Activated T-cell treated with anti-CD3 and anti-CD28 coated beads for 48 hours (primary cell): ENCODE measurements at places on chromosomes 5 and 9.
A peak's percentile ranks its signal among the peaks of the same experiment; 100 is the strongest.

DNA sequence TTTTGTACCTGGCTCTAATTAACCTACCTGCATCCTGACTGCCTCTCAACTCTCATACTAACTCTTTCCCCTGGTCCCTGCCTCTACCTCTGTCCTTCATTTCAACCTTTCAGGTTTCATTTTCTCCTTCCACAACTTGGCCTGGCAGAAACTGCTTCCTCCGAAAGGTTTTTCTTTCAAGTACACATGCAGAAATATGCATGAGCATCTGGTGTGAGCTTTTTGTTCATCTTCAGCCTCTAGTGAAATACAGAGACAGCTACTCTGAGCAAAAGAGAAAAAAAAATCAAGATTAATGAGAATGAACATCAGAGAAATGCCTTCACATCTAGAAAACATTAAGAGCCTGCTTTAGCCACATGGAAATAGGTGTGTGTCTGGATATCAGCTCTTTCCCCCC, 297.9 kb upstream of the PCSK5 start:
- no peak for DNase-seq

- DNase-seq = no peak
Observed at GRCh38 chr9:87434366-87434765, 63.3 kb upstream of the DAPK1 start.

DNA sequence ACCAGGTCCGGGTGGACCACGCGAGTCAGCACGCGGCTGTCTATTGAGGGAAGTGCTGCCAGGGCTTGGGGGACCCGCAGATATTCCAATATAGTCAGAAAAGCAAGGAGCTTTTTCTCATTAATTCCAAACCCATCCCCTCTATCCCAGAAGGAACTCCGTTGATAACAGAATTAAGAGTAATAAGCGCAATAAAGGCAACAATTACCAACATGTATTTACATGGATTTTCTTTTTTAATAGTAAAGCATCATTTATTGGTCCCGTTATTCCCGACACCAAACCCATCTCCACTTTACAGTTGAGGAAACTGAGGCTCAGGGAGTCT, 7.7 kb downstream of the PHF19 start:
- no peak for DNase-seq

GRCh38 chr5:168312606-168313295, 21.3 kb downstream of the WWC1 start:
- no peak for DNase-seq

DNA sequence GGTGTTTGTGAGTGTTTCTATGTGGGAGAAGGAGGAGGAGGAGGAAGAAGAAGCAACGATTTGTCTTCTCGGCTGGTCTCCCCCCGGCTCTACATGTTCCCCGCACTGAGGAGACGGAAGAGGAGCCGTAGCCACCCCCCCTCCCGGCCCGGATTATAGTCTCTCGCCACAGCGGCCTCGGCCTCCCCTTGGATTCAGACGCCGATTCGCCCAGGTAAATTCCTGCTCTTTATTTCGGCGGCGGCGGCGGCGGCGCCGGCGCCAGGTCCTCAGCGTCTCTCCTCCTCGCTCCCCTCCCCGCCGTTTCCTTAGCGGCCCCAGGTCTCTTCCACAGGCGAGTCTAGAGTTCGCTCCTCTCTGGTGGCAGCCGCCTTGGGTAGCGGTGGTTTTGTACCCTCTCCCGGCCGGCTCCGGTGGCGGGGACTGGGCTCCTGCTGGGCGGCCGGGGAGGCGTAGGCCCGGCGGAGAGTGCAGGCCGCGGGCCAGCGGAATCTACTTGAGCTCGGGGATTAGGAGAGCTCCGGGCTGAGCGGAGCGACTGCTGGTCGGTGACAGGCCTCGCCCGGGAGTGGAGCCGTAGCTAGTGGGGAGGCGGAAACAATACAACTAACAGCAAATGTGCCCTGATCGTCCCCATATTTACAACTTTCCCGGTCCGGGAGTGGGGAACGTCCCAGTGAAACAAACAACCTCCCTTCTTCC, 547 bp downstream of the NIPBL start:
- DNase-seq = peak; percentile 48

DNA sequence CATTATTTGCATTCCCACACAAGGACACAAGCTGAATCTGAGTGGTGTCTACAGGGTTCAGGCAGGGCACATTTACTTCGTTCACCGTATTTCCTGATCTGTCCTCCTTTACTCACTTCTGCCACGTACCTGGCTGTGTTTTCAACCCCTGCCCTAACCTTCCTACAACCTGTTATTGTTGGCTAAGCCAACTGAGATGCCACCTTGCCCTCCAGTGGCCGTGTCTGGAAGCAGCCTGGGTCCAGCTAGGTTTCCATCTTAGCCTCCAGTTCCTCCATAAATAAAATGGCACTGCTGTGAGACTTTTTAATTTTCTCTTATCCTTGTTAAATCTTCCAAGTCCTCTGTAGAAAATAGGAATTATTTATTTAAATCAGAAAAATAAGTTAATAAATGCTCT, 64.8 kb downstream of the ATP10B start:
- peak; percentile 2 for DNase-seq

DNA sequence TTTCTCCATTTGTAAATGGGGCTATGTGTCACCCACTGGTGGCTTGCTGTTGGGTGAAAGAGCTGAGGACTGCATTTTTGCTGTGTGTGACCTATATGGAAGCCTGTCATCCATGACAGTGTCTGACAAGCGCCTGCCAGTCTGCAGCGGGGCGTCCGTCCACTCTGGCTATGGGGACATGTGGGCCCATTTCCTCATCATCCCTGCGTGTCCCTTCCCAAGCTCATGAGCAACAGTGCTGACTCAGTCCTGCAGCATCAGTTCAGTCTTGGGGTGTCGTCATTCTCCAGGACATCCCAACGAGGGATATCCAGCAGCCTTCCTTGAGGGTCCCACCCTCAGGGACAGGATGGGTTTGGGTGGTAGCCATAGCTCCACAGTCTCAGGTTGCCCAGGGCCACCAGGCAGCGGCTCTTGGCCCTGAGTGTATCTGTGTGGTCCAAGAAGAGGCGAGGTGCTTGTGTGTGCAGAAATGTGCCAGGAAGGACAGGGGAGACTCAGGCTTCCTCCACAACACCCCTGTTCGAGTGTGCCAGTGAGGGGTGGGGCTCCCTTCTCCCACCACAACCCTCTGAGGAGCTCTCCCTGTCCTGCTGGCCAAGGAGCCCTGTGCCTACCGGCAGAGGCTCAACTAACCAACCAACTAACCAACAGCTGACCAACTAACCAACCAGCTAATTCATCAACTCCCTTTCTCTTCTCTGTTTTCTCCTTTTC, 2.1 kb downstream of the FGD3 start:
- DNase-seq = no peak

- DNase-seq = no peak
Observed at GRCh38 chr9:106878934-106879333, 16.0 kb downstream of the ZNF462 start.

GRCh38 chr5:96942911-96943310, 7.0 kb downstream of the LNPEP start:
- DNase-seq = no peak

DNA sequence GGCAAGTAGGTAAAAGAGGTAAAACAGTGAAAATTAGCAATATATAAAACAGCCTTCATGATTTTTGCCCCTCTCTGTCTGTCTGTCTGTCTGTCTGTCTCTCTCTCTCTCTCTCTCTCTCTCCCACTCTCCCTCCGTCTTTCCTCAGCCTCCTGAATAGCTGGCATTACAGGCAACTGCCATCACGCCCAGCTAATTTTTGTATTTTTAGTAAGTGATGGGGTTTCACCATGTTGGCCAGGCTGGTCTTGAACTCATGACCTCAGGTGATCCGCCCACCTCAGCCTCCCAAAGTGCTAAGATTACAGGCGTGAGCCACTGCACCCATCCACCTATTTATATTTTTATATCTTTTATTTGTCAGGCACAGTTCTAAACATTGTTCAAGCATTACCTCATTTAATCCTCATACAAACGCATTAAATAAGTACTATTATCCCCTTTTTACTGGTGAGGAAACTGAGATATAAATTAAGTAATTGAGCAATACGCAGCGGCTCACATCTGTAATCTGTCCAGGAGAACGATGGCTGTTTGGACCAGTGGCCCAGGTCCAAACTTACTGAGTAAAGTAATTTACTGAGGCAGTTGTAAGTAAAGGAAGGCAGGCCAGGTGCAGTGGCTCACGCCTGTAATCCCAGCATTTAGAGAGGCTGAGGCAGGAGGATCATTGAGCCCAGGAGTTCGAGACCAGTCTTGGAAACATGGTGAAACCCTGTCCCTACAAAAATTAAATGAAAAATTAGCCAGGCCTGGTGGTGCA, 60.9 kb downstream of the UBE2R2 start:
- no peak for DNase-seq

GRCh38 chr5:116763987-116764866, 189.6 kb upstream of the SEMA6A start:
- DNase-seq = no peak

DNA sequence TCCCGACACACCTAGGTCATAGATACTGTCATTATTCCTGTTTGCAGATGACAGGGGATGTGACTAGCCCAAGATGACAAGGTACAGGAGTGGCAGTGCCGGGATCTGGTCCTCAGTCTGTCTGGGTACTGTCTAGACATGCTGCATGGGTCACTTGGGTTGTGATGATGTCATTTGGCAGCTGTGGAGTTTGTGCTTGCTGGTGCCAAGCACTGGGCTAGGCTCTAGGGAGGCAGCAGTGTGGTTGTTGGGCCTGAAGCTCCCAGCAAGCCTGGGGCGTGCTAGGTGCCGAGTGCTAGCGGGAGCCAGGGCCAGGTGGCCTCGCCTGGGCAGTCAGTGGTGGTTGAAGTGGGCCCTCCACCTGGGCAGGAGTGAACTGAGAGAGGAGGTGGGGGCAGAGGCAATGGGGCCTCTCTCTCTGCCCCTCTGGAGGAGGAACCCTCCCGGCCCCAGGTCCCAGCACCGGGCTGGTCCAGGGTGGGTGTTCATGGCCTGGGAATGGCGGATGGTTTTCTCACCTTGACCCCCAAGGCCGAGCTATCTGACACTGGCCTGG, 8.8 kb upstream of the ASB6 start:
- no peak for DNase-seq

GRCh38 chr9:123893831-123894460, 36.0 kb downstream of the DENND1A start:
- DNase-seq = no peak

DNA sequence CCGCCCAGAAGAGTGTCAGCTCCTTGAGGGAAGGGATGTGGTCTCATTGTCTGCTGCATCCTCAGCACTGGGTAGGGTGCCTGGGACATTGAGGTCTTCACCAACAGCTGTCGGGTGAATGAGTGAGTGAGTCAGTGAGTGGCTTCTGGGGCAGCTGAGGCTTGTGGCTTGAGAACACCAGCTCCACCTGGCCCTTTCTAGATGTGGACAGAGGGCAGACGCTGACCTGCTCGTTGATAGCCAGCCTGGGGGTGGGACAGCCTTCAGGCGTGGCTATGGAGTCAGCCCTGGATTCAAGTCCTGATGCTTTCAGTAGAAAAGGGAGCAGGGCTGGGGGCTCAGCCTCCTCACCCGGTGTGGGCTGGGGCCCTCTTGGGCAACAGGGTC, 215.1 kb downstream of the C9orf50 start:
- no peak for DNase-seq

DNA sequence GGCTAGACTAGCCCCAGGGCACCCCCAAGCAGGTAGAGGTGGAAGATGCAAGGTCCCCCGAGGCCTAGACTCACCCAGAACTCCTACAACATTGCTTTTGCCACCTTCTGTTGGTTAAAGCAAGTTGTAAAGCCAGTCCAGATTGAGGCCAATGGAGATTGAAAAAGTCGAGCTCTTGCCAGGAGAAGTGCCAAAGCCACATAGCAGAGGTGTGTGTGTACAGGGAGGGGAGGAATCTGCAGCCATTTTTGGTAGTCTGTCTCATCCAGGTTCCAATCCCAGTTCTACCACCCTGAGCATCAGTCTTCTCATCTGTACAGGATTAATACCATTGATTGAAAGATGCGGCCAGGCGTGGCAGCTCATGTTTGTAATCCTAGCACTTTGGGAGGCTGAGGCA, 12.3 kb upstream of the URM1 start:
- DNase-seq = no peak

DNA sequence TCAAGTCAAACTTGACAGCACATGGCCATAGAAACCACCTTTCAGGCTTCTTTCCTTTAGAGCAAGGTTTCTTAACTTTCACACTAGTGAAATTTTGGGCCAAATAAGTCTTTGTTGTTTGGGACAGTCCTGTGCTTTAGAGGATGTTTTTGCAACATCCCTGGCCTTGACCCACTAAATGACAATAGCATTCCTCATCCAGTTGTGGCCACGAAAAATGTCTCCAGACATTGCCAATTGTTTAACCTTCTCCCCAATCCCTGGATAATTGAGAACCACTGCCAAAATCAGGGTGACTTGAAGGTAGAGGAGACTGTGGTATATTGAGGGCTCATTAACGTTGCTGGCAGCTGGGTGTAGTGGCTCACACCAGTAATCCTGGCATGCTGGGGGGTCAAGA, 72.0 kb downstream of the ALDH1A1 start:
- no peak for DNase-seq

DNA sequence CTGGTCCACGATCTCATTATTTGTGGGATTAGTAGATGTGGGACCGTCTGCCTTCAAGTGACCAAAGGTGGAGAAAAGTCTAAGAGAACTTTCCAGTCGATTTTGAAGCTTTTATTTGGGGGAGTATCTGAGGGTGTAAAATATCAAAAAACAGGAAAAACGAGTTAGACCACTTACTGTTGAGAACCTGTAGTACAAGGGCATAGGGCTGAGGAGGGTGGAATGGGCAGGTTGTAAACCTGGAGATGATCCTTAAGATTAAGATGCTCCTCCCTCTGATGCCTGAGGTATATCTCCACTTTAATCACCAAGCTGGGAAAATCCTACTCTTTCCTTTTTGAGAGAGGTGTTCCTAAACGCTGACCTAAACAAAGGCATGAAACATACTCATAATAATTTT, 32.0 kb upstream of the GTF2H2C start:
- DNase-seq = no peak

DNA sequence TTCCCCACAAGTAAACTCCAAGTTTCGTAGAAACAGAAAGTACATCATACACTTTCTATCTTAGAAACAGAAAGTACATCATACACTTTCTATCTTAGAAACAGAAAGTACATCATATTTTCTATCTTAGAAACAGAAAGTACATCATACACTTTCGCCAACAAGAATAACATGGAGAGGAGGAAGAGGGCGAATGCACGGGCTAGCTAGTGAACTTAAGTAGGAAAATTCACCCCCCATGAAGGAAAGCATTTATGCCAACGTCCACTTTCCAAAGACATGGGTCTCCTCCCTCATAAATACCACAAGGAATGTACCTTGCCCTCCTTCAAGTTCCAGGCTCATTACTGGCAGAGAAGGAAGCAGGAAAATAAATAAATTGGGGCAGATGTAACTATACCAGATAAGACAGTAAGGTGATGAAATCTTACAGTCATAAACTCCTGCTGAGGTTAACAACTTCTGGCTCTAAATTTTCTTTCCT, 64.7 kb downstream of the FRMD3 start:
- DNase-seq = no peak

DNA sequence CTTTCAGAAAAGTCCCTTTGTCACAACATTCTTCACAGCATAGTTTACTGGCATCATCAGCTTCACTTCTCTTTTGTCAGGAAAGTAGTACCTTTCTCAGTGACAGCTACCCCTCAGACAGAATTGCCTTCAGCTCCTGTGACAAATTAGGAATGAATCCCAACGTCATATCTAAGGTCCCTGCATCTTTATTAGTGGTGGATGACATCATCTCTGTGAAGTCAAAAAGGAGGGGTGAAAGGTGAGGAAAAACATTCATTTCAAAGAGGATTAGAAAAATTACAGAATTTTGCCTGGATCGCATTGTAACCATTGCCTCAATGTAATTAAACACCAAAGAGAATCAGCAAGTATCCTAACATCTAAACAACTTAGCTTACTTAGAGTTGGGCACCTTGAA, 7.9 kb upstream of the INSL6 start:
- no peak for DNase-seq

- no peak for DNase-seq
Observed at GRCh38 chr5:17898766-17899165, 264.5 kb downstream of the TAF11L14 start.
